ENCODE measurements at places on chromosomes 16 and 17.
A peak's percentile ranks its signal among the peaks of the same experiment; 100 is the strongest.

DNA sequence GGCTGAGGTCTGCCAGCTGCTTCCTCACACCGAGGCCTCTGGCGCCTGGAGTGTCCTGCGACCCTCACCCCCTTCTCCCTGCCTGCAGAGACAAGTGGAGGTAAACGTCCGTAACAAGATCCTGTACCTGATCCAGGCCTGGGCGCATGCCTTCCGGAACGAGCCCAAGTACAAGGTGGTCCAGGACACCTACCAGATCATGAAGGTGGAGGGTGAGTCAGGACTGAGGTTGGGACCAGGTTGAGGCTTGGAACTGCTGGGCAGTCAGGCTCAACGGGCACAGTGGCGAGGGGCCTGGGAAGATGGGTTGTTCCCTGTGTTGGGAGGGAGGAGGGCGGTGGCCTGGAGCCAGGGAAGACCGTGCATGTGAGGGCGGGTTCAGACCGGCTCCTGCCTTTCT is 4.8 kb downstream of the HGS start:
- no peak for DNase-seq

GRCh38 chr17:75077496-75078283 is 10.1 kb upstream of the SLC16A5 start:
- no peak for DNase-seq

DNA sequence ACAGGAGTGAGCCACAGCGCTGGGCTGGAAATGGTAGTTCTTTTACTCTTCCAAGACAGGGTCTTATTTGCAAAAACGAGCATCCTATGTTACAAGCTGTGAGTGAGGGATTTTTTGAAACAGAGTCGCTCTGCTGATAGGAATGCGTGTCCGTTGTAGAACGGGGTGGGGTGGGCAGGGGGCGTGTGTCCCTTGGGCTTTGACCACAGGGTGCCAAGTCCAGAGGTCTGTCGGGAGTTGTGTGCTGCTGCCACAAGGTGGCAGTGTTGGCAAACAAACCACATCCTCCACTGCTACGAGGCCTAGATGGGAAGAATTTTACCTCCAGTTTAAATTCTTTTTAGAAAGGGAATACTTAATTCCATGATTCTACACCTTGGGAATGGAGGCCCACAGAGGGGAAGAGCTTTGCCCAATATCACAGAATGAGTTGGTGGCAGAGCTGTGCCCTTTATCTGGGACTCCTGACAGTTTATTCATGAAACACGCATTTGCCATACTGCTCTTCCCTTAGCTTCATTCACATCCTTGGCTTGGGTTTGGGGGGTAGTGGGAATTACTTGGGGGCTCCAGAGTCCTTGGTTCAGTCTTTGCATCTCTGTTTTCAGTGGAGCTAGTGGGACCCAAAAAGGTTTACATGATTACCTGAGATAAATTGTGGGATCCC is 30.6 kb upstream of the ETV4 start:
- DNase-seq, result peak; percentile 46

DNA sequence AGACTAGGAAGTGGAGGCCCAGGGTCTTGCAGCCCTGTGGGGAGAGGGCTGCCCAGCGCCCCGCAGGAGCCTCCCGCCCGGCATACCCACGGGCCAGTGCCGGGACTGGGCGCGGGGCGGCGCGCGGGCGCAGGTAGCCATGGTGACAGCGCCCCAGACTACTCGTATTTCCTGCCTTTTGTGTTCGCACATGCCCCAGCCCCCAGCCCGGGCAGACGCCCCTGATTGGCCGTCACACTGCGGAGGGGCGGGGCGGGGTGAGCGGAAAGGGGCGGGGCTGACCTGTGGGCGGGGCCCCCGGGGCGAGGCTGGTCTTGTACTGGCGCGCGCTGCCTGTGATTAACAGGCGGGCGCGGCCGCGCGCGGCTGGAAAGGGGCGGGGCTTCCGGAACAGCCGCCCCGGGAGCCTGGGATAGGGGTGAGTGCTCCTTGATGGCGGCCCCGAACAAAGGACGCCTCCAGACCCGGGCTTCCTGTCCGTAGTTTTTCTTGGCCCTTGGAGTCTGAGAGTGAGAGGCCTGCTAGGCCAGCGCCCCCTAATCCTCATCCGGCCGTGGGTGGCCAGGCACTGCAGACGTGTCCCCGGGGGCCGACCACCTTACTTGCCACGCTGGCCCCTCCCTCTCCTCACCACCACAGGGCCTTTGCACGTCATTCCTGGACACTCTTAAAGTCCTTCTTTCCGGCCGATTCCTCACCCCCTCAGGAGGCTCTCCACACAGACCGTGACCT is 71.0 kb downstream of the RAI1 start:
- DNase-seq, result peak; percentile 72

- no peak for DNase-seq
Observed at GRCh38 chr16:75343941-75344340, 89.4 kb downstream of the CFDP1 start.

GRCh38 chr17:41655611-41656111 is 31.3 kb upstream of the KRT17 start:
- no peak for DNase-seq

- no peak for DNase-seq
Observed at GRCh38 chr17:69423450-69423849, 9.0 kb downstream of the MAP2K6 start.

- peak; percentile 62 for DNase-seq
Observed at GRCh38 chr17:45149669-45150664, 1.7 kb downstream of the HEXIM1 start.

DNA sequence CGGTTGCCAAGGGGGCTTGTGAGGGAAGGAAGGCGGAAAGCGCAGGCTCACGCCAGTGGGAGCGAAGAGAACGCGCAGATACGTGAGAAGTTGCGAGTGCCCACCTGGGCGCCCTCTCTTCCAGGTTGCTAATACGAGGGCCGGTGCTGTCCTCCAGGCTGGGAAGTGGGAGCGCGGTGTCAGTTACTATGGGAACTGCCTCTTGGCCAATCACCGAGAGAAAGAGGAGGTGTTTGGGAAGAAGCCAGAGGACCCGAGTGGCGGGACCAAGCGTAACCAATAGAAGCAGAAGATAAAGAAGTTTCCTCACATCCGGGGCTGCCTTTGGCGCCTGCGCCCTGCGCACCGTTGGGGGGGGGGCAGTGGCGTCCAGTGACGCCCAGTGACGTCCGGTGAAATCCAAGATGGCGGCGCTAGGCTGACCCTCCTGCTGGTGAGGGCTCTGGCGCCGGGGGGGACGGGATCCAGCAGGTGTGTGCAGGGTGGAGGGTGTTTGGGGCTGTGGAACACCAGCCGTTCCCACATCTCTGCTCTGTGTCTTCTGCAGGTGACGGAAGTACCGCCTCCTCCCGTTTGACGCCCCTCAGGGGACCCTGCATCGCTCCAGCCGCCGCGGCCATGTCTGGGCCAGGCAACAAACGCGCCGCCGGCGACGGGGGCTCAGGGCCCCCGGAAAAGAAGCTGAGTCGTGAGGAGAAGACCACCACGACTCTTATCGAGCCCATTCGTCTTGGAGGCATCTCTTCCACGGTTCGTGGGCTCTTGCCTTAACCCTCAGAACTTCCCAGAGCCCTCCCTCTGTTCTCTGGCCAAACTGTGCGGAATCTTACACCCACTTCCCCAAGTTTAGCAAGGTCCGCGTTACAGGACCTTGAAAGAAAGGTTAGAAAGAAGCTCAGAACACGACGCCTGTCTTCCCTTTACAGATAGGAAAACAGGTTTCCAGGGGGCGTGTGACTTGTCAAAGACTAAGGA is at the start of the genes CFAP119 and RNF40:
TSS of gene CFAP119 (minus strand) at position 135 of the 975 bp plus-strand sequence. CDS start 314 bp downstream, outside the sequence.
TSS of gene RNF40 (plus strand) at position 395 of the 975 bp plus-strand sequence. CDS start at position 619, 224 bp downstream.
- peak; percentile 89 for DNase-seq

DNA sequence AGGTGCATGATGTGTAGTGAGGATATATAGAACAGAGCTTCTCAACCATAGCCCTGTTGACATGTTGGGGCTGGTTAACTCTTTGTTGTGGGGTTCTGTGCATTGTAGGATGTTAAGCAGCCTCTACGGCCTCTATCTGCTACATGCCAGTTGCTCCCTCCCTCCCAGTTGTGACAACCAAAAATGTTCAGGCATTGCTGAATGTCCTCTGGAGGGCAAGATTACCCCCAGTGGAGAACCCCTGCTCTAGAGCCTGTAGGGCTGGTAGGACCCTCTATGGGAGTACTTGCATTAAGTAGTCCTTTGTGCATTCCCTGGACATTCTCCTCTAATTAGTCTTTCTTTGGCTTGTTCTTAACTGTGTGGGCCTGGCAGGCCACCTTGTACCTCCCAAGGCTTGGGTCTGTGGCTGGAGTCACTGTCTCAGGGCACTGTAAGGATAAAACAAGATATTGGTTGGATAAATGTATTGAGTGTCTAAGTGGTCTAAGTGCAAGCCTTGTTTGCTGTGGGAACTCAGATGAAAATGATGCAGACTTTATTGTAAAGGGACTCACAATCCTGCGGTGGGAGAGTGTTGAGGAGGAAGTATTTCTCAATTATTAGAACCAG is 19.8 kb upstream of the MYO1D start:
- no peak for DNase-seq

DNA sequence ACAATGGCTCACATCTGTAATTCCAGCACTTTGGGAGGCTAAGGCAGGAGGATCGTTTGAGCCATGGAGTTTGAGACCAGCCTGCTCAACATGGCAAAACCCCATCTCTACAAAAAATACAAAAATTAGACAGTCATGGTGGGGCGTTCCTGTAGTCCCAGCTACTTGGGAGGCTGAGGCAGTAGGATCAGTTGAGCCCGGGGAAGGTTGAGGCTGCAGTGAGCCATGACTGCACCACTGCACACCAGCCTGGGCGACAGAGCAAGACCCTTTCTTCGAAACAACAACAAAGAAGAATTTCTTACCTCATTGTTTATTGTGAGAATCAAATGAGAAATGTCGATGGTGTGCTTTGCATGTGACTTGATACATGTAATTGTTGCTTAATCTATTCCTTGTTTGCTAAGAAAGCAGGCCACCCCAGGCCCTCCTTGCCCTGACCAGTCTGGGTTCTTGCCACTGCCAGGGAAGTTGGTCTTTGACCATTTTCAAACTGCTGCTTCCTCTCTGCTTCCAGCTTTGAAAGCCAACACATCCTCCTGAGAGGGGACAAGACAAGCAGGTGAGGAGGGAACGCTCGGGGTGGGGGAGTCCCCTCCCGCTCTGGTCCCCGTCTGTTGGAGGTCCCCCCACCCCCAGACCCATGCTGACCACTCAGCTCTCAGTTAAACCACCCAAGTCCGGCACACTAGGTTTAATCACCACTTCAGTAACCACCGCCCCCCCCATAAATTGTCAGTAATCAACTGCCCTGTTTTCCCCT is 47.3 kb upstream of the CPNE2 start:
- DNase-seq, result no peak

DNA sequence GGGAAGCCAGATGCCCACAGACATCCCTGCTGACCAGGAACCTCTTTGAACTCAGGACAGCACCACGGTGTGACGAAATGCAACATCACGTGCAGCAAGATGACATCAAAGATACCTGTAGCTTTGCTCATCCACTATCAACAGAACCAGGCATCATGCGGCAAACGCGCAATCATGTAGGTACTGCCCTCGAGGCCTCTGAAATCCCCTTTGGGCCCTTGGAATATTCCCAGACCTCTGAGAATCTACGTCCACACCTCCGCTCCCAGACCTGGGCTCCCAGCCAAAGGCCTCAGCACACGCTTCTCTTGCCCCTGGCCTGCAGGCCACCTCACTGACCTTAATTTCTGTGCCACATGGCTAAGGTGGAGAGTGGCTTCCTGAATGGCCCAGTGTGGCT is 7.3 kb downstream of the CX3CL1 start:
- DNase-seq, result no peak

DNA sequence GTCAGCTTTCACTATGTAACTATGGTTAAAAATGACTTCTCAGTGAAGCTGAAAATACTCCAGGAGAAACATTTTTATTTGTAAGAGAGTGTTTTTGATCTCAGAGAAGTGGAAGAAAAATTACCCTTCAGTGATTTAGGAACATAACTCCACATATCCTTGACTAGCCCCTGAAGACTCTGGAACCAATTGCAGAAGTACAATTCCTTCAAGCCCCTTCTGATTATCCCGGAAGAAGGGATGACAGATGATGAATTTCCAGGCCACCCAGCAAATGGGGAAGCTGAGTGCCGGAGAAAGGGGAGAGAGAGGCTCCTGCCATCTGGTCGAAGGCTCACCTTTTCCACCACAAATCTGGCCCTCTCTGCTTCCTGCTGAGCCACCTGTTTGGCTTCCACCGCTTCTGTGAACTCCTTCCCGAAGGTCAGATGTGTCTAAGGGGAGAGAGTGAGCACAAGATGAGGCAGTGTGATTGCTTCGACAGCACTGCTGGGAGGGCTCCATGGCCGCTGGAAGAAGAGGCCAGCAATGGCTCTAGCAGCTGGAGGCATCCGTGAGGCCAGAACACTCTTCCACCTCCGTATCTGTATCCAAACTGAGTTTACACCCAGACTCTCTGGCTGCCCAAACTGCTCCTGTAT is 8.1 kb downstream of the PHB1 start:
- no peak for DNase-seq

DNA sequence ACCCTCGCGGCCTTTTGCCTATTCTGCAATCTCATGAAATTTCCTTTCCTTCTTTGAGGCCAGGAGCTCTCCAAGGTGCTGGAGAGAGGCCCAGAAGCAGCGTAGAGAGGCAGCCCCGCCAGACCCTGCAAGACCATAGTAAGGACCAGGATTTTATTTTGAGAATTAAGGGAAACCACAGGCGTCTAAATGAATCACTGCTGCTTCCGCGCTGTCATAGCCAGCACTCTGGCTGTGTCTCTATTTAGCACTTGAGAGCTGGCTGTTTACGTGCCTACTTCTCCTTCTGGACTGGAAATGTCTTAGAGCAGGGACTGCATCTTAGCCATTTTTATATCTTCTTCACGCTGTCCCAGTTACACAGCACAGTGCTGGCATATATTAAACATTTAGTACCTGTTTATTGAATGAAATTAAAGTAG is 37.6 kb upstream of the PIRT start:
- no peak for DNase-seq

GRCh38 chr16:2819179-2819938 is 2.3 kb downstream of the PRSS21 start:
- DNase-seq, result no peak

GRCh38 chr17:4968486-4969046 is 949 bp upstream of the SPAG7 start:
- no peak for DNase-seq

DNA sequence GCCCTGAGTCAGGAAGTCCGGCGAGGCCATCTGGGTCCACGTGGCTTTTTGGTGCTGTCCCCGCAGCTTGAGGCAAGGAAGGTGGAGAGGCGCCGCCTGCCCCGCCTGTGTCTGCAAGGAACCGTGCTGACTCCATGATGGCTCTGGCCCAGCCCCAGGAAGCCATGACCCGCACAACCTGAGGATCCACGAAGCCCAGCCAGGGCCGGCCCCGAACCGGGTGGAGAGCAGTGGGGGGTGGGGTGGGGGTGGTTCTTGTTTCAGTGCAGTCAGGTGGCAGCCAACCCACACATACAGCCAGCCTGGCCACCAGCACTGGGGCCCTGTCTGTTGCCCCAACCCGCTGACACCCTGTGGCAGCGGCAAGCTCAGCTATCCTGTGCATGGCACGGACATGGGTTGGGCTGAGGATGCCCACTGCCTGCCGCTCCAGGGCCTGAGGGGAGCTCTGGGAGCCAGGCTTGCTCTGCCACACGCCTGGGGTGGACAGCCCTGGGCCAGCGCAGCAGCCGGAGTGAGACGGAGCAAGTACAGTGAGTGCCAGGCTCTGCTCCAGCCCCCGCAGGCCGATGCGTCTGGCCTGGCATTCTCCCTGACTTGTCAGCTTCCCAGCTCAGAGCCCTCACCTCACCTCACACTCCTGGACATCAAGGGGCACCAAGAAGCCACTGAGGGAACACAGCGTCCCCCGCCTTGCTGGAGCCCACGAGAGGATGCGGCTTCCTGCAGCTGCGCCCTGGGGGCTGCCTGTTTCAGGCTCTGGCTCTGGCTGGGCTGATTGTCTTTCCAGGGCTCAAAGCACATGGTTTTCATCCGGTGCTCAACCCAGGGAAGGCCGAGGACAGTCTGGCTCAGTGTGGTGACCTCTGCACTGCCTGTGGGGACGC is 68.8 kb downstream of the LMF1 start:
- no peak for DNase-seq

Data from SW 1271 (cell line).